Sciatic nerve (tissue), 2 donors: ENCODE measurements at places on chromosomes 12 and 14. TPM values are rescaled to one million over a fixed set of nuclear protein-coding genes. Genes with fewer than 3 reads are reported as not detected.

- DNase-seq = no peak
Measured at GRCh38 chr12:117580015-117580717, 218.7 kb upstream of the NOS1 start.

The MUCL1 gene
- total RNA-seq = not detected

The OTX2 gene
- total RNA-seq = not detected

- DNase-seq = no peak
Measured at GRCh38 chr12:46560874-46561273, 188.3 kb upstream of the SLC38A2 start.

GRCh38 chr14:105087963-105088811 lies 23.0 kb upstream of the GPR132 start:
- peak; percentile 75 for DNase-seq

The TXNDC16 gene
- 15.2 TPM for total RNA-seq

DNA sequence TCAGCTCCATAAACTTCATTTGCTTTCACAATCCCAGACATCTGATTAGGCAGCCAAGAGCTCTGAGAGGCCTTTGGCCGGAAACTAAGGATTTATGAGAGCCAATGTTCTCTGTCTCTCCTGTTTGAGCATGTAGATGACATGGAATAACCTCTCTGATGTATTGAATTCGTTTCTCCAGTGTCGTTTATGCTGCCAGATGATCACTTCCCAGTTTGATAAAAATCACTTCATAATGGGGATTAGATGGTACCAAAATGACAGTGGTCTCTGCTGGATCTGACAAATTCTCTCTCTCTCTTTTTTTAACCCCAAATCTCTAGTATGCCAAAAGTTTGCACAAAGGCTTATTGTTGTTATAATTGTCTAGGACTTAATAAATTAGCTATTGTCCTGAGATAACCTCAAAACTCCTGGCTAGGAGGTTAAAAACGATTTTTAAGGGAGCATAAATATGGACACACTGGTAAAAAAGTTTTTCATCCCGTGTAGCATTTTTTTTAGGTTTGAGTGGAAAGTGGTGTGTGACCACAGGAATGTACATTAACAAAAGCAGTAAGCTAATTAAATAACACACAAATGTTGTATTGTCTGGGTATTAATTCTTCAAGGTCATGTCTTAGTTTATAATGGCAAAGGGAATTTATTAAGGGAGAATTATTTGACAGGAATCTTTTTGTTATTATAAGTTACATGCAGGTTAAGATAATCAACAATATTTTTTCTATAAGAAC lies 82.6 kb upstream of the USP44 start:
- no peak for DNase-seq

- DNase-seq = no peak
Measured at GRCh38 chr14:60652674-60653651, 3.7 kb upstream of the SIX1 start.

The C12orf50 gene
- total RNA-seq = 0.27 TPM

DNA sequence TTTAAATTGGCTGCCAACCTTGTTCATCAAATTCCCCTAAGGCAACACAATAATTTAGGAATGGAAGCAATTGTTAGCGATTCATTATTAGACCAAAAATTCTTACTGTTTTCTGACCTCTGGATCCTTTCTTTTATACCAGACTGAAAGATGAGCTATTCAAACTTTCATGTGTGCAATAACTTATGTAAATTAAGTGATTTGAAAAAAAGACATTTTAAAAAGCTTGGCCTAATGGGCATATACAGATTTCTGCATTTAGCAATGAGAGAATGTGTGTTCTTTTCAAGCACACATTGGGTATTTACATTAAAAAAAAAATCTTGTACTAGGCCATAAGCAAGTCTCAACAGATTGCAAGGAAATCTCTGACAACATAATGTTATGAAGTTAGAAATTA lies 65.5 kb downstream of the C12orf75 start:
- no peak for DNase-seq

GRCh38 chr14:74568380-74568649 lies 43.7 kb downstream of the LTBP2 start:
- DNase-seq = no peak

The LALBA gene
- not detected for total RNA-seq

DNA sequence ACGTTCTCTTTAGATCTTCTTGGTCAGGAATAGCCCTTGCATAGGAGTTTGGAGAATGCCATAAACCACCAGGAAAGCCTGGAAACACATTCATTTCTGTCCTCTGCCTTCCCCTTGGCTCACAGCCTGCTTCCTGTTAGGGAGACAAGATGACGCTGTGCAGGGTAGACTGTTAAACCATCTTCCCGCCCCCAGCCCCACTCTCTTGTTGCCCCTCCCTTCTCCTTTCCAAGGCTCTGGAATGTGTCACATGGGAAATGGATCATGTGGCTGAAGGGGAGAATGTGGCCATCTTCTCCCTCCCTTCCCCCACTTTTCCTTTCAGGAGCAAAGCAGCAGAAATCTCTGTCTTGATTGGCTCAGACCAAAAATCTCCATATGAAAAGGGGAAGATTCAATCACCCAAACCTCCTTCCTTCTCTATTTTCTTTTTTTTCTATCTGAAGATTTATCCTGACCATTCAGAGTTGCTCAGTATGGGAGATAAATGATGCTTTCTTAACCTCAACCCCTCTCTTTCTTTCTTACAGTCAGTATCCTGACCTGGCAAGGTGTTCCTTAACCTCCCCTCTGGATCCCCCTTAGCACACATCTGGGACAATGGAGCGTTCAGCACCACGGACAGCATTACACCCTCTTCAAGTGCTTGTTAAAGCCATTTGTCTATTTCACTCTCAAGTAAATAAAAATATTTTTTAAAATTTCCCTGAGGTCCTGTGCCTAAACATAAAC lies 11.4 kb downstream of the GPR19 start:
- no peak for DNase-seq

The MAP3K9 gene
- total RNA-seq = 0.36 TPM

DNA sequence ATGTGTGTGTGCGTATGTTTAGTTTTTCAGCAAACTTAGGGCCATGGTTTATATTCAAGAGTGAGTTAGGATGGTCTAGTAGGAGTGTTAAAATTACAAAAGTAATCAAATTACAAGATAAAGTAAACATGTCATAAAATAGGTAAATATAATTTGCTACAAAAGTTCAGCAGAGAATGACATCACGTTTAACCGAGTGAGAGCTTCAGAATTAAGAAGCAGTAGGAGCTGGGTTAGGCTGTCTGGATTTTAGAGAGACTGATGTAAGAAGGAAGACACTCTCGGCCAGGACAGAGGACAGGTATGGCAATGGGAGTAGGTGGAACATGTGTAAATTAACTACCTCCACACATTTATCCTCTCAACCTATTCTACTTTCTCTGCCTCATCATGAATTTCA lies 11.6 kb upstream of the MGST1 start:
- DNase-seq = no peak

The KCNA1 gene
- total RNA-seq = 5.2 TPM

The NKX2-1 gene
- 0.22 TPM for total RNA-seq

The SLC39A5 gene
- total RNA-seq = 0.80 TPM

The CCDC175 gene
- not detected for total RNA-seq

GRCh38 chr12:49557187-49557916 lies 10.6 kb downstream of the MCRS1 start:
- DNase-seq = no peak

The ZDHHC22 gene
- total RNA-seq = not detected

DNA sequence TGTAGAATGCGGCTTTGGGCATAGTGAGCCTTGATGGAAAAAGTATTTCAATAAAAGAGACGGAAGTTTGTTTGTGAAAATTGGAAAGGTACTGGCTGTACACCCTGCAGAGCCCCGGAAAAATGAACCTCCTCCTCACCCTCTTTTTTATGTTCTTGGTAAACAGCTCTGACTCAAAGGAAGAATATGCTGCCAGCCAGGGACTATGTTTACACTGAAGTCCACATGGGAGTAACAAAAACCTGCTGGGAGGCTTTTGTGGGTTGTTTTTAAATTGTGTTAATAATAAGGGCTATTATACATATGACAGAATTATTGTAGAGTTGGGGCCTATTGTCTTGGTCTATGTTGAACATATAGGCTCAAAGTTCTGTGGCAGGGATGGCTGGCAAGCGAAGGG lies 70.7 kb downstream of the TTC8 start:
- no peak for DNase-seq

DNA sequence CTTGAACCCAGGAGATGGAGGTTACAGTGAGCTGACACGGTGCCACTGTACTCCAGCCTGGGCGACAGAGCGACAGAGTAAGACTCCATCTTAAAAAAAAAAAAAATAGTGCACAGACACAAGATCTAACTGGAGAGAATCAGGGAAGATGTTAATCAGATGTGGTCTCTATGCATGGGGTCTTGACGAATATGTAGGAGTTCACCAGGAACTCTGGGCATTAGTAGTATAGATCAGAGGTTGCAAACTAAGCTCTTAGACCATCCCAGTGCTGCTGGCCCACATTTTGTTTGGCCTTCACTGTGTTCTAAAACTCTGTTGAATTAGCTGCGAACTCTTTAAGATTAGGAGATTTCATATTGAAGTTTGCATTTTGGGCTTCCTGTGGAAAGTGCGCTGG lies 31.6 kb downstream of the SNRNP35 start:
- DNase-seq = no peak

GRCh38 chr14:61451891-61452400 lies 130.6 kb downstream of the PRKCH start:
- DNase-seq = no peak

- no peak for DNase-seq
Measured at GRCh38 chr12:95549392-95550084, 1.7 kb downstream of the USP44 start.

The PLBD1 gene
- total RNA-seq = 17.1 TPM

GRCh38 chr12:62407587-62407986 lies 59.0 kb upstream of the MON2 start:
- DNase-seq = no peak

- DNase-seq = no peak
Measured at GRCh38 chr14:22432348-22432976, 156.6 kb downstream of the DAD1 start.

GRCh38 chr12:78725951-78726580 lies 138.5 kb upstream of the SYT1 start:
- no peak for DNase-seq

- no peak for DNase-seq
Measured at GRCh38 chr12:30934811-30935210, 8.3 kb downstream of the TSPAN11 start.

The SLC17A8 gene
- not detected for total RNA-seq

DNA sequence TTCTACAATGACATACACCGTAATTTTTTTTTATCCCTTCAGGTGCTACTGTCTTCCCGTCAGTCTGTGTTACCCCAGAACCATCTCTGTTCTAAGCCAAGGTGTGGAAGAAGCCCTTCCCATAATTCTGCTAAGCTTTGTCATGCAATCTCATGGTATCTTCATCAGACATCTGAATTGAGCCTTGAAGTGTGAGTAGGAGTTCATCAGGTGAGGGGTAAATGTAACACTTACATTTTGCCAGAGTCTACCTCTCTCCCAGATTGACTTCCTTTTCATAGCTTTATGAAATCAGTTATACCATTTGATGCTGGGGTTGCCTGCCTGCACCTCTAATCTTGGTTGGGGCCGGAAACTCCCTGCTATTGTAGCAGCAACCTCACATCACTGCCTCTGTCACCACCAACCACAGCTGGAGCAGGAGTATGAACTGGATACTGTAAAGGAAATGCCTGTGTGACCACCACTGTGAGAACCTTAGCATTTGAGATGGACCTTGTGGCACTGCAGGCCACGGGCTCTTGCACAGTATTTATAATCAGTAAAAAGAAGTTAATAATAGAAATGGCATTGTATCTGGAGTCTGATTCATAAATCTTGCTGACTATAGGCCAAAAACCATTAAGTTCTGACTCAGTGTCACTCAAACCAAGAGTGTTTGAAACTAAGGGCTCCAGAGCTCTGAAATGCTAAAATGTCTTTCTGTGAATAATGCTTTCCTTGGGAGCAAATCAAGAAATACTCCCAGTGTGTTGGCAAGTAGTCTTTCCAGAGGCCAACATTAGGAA lies 58.7 kb upstream of the STK38L start:
- DNase-seq = no peak

The GALC gene
- total RNA-seq = 47.8 TPM

- no peak for DNase-seq
Measured at GRCh38 chr12:66119870-66120241, 10.7 kb downstream of the LLPH start.

GRCh38 chr12:4905316-4905715 lies 4.4 kb upstream of the KCNA1 start:
- DNase-seq = no peak

- DNase-seq = peak; percentile 87
Measured at GRCh38 chr12:49866859-49867569, 24.1 kb upstream of the BCDIN3D start.

The TSPAN19 gene
- 0.58 TPM for total RNA-seq

- no peak for DNase-seq
Measured at GRCh38 chr12:12835378-12836146, 22.4 kb downstream of the DDX47 start.

- DNase-seq = no peak
Measured at GRCh38 chr12:81627336-81628189, 131.6 kb downstream of the PPFIA2 start.

DNA sequence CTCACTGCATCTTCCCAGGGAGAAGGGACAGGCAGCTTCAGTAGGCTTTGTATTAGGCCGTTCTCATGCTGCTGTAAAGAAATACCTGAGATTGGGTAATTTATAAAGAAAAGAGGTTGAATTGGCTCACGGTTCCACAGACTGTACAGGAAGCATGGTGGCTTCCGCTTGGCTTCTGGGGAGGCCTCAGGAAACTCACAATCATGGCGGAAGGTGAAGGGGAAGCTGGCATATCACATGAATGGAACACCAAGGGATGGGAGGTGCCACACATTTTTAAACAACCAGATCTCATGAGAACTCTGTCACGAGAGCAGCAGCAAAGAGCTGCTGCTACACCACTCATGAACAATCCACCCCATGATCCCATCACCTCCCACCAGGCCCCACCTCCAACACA lies 182.2 kb upstream of the SFSWAP start:
- DNase-seq = no peak

The ANO2 gene
- total RNA-seq = 30.4 TPM

DNA sequence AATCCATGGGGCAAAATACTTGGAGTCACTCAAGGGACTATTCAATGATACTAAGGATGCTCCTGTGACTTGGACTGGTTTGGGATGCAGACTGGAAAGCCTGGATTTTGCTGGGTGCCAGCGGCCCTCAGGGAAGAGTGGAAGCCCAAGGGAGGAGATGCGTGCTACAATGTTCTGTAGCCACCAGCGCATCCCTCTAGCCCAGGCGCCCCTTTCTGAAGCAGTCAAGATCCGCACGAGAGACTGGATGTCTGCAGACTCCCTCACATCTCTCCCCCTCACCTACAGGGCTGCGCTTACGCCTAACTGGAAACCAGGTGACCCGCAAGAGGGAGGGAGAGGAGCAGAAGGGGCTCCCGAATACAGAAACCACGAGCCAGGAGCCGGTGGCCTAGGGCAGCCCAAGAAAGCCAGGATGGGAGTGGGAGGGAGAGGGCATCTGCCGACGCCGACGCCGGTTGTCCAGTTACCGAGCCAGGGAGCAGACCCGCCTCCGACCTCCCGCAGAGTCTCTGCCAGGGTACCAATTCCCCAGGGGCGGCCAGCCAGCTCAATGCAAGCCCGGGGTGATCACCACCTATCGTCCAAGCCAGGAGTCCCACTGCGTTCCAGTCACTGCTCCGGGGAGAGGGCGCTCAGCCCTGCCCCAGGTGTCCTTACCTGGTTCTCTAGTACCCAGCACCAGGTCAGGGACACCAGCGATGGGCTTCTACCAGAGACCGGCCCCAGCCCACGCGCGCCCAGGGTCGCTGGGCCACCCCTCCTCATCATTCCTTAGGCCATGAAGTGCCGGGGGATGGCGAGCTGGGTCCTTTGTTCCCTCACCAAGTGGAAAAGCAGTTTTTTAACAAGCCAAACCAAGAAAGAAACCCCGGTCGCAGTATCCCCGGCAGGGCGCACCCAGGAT lies 1.2 kb downstream of the NTN4 start:
- DNase-seq = peak; percentile 62

- no peak for DNase-seq
Measured at GRCh38 chr12:120175062-120175461, 19.5 kb downstream of the GCN1 start.

The PRMT5 gene
- 44.6 TPM for total RNA-seq
